ENCODE measurements at places on chromosomes 3 and 15.

GRCh38 chr3:189909573-189909972, 211.1 kb downstream of the P3H2 start:
- no peak for DNase-seq

DNA sequence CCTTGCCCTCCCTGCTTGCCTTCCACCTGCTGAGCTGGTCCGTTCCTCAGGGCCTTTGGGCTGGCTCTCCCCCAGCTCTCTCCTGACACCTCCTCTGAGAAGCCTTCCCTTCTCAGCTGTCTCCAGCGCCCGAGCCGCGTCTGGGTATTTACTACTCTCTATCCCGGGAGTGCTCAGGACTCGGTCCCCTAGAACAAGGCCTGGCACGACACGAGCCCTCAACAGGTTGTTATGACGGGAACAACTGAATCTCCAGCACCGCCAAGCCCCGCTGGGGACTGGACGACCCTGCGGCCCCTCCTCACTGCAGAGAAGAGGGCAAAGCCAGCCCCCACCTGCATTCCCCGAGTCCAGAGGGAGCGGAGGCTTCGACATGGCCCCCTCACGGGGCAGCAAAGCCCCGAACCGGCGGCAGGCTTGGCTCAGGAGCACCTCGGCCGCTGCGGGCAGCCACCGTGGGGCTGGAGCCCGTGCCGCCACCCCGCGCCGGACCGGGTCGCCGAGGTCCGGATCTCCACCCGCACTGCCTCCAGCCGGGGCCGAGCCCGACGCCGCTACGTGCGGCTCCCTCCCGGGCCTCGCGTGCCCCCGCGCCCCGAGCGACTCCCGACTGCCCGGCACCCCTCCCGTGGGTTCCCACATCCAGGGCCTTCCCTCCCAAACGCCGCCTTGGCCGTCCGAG, 792 bp downstream of the TPRA1 start:
- peak; percentile 16 for DNase-seq

GRCh38 chr3:179608931-179609720, 4.5 kb downstream of the NDUFB5 start:
- DNase-seq = no peak

DNA sequence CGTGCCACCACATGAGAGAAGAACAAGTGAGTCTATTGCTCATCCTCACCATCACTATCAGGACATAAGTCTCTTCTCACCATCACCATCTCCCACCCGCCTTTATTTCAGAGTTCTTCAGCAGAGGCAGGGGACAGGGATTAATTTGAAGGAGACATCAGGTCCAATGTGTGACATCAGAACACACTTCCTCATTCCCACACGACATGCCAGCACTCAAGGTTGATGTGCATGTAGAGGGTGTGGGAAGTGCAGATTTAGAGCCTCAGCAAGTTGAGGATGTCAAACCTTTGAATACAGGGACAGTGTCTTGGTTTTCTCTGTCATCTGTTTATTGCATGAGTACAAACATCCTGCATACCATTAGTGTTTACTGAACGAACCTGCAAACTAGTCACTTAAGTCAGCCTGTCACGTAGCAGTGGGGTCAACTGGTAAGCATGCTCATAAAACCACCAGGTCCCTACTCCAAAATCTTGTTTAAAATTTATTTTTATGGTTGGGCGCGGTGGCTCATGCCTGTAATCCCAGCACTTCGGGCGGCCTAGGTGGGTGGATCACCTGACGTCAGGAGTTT, 104.4 kb downstream of the MYLK start:
- no peak for DNase-seq

- DNase-seq = no peak
These were observed 57.9 kb upstream of the ABHD2 start for GRCh38 chr15:89030311-89030710.

All from activated T-cell treated with anti-CD3 and anti-CD28 coated beads for 48 hours (primary cell).